ENCODE measurements at places on chromosomes 12 and 14.
A peak's percentile ranks its signal among the peaks of the same experiment; 100 is the strongest.

DNA sequence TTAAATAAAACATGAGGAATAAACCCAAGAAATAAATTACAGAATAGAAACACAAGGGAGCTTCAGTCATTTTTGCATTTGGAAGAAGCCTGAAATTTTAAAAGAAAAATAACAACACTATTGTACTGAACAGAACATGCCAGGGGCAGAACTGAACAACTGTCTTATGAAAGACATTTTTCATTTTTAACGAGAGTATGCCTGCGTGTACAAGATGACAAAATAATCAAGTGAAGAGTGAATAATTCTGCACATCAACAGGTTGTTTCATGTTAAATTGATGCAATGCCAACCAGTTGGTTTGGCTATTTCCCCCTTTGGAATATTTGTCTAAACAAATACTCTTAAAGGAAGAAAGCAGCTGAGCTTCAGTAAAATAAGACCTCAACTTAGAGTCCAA, 103.3 kb upstream of the BTG1 start:
- DNase-seq, result no peak

- DNase-seq, result no peak
Measured at GRCh38 chr12:66775871-66776270, 97.0 kb upstream of the GRIP1 start.

GRCh38 chr14:103126088-103126872, 3.0 kb downstream of the TNFAIP2 start:
- DNase-seq, result no peak

GRCh38 chr14:56617084-56617483, 37.5 kb downstream of the TMEM260 start:
- no peak for DNase-seq

GRCh38 chr12:22578328-22578727, 34.0 kb upstream of the C2CD5 start:
- no peak for DNase-seq

DNA sequence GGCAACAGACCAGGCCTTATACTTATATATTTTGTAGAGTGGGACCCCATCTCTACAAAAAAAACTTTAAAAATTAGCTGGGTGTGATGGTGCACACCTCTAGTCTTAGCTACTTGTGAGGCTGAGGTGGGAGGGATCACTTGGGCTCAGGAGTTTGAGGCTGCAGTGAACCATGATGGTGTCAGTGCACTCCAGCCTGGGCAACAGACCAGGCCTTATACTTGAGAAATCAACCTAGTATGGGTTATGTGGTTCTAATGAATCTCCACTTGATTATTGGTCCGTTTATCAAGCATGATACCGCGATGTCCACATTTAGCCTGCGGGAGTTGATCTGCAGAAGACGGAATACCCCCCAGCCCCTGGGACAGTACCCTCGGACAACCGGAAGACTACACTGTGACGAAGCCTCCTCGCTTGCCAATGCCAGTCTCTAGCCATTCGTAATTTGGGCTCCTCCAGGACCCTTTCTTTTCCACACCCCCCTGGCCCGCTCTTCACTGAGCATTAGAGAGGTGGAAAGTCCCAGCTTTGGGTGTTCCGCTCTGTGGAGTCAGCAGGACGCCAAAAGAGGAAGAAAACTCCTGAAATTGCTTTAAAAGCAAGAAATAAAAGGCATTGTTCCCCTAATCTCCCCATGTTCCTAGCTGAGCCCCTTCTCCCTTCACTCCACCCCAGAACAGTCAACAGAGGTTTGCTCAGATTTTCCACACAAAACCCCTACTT, 19.4 kb downstream of the LTBP2 start:
- DNase-seq, result no peak

DNA sequence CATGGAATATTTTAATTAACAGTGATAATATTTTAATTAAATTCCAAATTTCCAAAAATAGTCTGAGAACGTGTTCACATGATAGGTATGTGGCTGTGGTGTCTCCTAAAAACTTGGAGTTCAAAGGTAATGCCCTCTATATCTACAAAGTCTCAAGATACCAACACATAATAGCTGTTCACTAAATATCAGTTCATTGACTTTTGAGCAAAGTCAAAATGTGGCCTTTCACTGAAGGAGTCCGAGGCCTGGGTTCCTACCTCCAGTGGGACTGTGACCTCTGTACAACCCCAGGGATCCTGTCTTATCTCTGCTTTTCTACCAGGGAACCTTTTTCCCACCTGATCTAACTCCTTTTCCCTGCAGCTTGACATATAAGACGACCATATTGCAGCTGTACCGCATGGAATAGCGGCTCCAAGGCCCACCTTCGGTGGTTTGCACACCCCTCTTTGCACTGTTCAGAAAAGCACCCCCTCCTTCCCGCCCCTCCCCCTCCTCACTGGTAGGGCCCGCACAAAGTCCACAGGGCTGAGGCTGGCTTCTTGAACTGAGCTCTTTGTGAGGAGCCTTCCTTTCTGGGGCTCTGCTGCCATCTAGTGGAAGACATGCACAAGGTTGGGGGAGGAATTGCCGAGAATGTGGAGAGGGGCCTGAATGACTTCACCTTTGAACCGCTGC, 3.1 kb downstream of the CCND2 start:
- peak; percentile 87 for DNase-seq

DNA sequence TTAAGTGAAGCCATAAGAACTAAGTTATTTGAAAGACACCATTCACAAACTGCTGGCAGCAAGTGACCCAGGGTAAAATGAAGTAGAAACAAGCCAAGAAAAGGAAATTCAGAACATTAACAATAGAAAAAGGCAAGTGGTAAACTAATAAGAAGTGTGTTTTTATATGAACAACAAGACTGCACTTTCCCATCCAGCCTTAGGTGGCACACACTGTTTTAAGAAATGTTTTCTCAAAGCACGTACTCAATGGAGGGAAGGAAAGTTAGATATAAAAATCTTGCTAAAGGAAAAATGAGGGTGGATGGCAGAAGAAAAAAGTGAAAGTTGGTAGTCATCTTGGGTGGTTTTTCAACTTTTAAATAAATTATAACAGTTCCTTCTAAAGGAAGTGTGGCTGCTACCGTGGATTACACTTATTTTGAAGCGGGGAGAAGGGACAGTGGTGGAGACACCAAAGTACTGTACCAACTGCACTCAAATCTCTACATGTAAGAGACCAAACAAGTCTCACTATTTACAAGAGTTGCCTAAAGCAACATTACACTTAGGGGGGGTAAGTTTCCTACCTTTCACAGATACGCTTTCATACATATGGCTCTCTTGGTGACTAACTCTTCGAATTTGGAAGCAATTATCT, 58.8 kb downstream of the SEL1L start:
- no peak for DNase-seq

- DNase-seq, result no peak
Measured at GRCh38 chr12:77999074-77999715, 168.5 kb downstream of the NAV3 start.

- no peak for DNase-seq
Measured at GRCh38 chr14:53161758-53162435, 8.8 kb upstream of the DDHD1 start.

DNA sequence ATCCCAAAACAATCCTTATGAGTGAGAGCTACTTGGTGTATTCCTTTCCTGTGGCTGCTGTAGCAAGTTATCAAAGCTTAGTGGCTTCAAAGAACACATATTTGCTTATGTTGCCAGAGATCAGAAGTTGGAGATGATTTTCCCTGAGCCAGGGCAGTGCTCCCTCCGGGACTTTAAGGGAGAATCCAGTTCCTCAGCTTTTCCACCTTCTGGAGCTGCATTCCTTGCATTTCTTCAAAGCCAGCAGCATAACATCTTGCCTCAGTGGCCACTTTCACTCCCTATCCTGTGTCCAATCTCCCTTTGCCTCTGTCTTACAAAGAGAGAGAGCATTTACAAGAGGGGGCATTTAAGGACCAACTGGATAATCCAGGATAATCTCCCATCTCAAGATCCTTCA, 33.7 kb downstream of the P2RX7 start:
- no peak for DNase-seq

DNA sequence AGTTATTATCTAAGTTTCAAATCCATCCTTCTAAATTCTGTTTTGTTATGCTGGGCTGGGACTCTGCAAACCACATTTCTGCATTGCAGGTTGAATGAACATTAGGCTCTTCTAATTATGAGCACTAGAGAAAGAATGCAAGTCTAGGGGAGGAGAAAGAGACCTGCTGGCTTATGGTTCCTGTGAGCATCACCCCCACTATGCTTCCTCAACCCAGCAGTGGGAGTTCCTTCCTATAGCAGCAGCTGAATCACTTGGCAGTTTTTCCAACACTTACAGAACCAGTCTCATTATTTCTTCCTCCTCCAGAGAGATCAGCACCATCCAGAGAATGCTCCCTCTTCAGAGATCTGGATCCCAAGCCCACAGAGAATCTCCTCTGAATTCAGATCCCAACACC, 297.7 kb upstream of the CLEC14A start:
- DNase-seq, result no peak

DNA sequence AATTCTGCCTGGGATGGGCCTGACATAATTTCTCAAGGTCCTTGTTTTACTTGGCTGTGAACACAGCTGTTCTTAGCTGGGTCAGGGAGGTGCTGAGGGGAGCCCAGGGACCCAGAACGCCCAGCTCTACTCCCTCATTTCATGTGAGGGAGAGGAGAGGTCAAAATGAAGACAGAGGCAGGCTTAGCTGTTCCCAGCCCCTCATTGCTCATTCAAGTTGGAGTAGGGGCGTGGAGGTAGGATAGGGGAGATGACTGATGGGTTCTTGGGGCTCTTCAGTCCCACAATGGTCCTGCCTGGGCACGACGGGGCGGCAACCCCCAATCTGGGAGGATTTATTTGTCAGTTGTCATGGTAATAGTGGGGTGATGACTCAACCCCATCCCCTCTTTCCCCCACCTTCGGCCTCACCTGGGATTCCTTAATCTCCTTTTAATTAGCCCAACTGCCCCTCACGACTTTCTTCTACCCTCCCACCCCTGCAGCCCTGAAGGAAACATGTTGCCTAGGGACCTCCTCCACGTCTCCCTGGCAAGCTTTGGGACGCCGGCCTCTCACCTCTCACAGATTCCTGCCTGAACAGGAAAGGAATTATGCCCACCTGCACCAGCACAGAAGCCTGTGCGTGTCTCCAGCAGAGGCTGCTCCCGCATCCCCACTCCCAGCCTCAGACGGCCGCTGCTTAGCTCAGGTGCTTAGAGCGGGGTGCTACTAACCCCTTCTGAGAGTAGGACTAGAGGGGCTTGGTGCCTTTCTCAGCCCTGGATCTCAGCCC, 10.2 kb downstream of the SPRYD3 start:
- DNase-seq, result no peak

DNA sequence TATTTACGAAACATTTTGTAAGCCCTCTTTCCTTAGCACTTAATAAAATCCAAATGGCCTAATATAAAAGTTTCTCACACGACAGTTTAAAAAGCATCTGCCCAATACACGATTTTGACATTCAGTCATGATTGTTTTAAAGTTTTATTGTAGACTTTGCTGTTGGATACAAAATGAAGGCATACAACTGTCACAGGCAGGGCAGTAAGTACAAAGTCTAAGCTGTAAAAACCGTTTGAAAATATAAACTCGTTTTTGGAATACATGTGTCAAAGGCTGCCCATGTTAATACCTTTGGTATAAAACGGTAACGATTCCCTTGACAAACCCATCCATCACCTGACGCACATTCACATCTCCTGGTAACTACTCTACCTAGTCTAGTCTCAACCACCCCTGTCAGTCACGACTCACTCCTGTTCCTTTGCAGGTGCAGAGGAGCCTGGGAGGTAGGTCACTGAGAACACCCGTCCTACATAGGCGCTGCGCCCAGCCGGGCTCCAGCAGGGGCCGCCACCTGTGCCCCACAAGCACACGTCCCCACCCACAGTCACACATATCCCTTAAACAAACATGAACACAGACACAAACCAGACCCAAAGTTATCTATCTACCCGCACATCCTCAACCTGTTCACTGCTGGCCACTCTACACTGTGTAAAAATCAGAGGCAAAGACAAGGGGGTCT, 27.1 kb downstream of the KCTD10 start:
- DNase-seq, result no peak

GRCh38 chr12:46548605-46549071, 176.1 kb upstream of the SLC38A2 start:
- DNase-seq, result peak; percentile 50

DNA sequence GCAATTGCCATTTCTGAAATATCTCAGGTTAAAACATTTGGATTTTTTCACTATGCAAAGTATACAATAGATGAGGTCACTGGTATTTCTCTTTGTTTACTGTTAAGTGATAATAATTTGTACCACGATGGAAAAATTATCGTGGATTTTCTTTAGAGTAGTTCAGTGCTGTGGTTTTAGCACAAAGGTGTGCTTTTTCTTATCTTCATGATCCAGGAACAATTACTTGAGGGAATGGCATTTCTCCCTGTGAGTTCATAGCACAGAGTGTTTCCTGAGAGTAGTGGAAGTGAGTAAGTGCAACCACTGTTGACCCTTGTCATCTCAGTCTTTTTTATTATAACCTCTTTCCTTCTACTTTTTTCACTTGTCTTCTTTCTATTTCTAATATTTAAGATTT, 86.8 kb downstream of the FGD4 start:
- no peak for DNase-seq

DNA sequence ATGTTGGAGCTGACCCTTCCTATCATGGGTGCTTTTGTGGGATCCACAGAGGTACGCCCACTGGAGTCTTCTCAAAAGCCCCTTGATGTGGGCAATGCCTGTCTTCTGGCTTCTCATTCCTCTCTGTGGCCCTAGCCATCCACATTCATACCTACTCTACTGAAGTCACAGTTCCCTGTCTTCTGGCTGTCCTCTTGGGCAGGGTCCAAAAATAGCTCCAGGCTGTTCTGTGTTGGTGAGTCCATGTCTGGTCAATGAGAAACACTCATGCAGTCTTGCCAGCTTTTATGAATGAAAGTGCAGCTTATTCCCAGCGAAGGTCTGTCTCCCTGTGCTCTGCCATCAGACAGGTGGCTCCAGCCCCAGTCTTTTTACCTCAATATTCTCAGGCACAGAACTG, 135.9 kb upstream of the MDM1 start:
- DNase-seq, result no peak

DNA sequence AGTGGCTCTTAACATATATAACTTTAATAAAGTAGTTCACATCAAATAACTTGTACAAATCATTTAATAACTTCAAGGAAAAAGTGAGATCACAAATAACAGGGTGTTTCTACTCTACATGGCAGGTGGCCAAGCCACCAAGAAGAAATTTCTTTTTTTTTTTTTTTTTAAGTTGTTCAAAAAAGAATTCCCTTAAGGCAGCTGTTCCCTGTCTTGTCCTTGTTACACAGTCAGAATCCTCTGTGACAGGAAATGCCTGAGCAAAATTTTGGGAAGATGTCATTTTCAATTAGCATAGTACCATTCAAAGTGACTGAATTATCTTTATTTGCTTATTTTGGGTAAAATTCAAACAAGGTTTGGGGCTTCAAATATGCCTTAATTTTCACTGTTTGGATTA, 79.4 kb downstream of the LIN7A start:
- DNase-seq, result no peak

- DNase-seq, result no peak
Measured at GRCh38 chr14:34373191-34373590, 88.8 kb downstream of the SPTSSA start.

DNA sequence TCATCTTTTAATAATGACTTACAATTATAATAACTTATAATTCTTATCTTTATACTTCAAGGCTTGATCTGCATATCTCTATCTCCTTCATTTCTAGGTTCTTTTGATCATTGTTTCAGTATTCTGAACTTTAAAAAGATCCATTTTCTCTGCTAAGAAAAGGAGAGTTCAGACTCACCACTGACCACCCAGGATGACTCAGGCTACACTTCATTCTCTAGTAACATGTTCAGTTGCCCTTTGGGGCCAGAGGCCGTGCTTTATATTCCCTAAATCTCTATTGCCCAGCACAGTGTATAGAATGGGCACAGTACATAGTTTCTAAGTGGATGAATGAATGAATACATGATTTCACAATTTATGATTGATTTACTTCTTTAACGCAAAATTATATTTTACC, 268.7 kb downstream of the AKAP6 start:
- DNase-seq, result no peak

Data from fibroblast of villous mesenchyme (primary cell).